ENCODE measurements at places on chromosomes 5 and 9.

DNA sequence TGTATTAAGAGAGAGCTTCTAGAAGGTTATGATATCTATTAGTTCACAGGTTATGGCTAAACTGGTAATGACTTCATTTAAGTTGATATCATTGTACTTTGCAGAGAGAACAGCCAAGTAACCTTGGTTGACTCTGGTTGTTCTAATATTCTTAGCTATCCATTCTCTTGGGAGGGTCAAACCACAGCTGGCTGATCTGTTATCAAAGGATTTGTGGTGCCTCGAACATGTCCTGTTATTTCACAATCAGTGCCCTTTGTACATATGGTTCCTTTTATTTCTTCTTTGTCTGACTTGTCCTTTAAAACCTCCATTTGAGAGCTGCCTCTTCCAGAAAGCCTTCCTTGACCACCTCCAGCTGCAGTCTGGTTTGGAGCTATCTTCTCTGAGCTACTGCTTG, 61.7 kb downstream of the PDE8B start:
- DNase-seq = no peak

GRCh38 chr9:112007575-112008240, 111.1 kb downstream of the UGCG start:
- no peak for DNase-seq

DNA sequence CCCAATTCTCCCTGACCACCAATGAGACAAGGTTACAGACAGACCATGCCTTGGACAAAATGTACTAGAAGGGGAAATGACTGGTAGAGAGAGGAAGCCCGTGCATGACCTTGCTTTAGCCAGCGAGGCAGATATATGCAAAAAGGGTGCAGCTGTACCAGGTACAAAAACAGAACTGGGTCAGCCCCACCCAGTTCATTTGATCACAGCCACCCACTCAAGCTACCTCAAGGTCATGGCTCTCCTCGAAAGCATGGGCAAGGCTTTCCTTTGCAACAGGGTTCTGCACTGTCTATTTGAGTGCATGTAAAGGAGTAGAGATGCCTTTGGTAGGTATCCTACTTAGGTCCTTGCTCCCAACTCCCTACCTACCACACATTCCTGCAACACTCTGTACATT, 33.3 kb downstream of the TLE1 start:
- DNase-seq = no peak

GRCh38 chr9:100167176-100167575, 68.1 kb downstream of the INVS start:
- DNase-seq = no peak

- DNase-seq = no peak
These were observed 1.4 kb upstream of the MLLT3 start for GRCh38 chr9:20623748-20624124.

GRCh38 chr5:136198453-136198852, 5.5 kb upstream of the SMIM32 start:
- no peak for DNase-seq

DNA sequence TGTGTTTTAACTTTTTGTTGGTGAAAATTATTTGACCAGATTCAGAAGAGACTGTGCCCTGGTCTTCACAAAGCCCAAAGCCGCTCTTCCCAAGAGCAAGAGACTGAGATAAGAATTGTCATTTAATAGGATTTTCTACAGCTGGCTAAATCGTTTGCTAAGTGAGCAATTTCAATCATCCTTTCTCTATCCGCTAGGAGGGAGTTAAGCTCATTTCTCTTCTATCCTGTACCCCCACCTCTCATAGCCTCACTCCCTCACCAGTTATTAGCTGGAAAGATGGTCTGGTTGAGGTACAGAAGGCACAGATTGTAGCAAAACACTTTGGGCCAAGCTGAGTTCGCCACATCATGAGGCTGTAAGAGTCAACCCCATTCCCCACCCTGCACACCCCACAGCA, 43.0 kb upstream of the SIL1 start:
- DNase-seq = no peak

DNA sequence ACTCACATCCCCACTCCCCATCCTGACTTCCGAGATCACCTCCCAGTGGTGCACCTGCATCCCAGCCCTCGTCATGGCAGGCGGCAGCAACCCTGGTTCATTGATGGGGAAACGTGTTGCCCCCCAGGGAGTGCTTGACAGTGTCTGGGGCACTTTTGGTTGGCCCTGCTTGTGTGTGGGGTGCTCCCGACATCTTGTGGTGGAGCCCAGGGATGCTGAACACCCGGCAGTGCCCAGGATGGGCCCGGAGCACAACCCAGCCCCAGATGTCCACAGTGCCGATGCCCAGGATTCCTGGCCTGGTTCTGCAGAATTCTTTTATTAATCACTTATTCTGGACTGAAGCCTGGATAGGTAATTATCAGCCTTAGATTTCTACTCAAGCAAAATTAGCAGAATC, 3.7 kb downstream of the MRPL36 start:
- no peak for DNase-seq

DNA sequence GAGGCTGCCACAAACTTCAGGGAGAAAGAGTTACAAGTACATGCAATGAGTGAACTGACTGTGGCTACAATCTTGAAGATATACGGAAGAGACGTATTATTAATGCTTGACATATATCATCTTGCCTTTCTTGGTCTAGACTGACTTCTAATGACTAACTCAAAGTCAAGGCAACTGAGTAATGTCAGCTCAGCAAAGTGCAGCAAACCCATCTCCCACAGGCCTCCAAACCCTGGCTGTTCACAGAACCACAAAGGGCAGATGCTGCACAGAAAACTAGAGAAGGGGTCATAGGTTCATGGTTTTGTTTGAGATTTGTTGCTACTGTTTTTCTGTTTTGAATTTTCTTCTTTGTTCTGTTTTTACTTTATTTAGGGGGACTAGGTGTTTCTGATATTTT, 21.0 kb downstream of the IL7R start:
- DNase-seq = no peak

DNA sequence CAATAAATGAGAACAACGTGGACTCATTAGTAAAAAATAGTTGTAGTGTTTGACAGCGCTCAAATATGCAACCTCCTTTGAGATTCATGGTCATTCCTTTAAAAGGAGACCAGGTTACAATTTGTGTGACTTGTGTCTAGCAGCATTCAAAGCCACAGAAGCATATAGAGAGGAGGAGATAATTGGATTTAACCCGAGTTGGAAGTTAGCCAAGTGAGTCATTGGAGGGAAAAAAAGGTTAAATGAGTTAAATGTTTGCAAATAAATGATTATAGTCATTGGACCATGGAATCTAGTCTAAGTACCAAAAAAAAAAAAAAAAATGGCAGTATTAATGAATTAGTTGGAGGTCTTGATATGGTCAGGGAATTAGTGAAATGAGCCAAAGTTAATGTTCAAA, 90.9 kb downstream of the ITGA1 start:
- no peak for DNase-seq

GRCh38 chr9:123225995-123226394, 42.4 kb downstream of the STRBP start:
- DNase-seq = no peak

DNA sequence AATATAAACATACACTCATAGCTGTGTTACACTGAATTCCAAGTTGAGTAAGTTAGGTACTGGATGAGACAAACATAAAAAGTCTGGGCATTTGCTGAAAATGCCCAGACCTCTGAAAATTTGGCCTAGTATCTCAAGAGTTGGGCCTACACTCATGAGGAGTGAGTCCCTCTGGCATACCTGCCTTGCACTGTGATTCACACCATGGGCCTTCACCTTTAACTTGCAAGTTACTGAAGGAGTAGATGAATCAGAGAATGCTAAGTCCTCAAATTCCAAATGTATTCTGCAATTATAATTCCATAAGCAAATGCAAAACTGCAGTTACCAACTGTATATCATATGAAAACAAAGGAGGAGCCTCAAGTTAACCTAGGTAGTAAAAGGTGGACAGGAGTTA, 32.3 kb upstream of the C9orf40 start:
- DNase-seq = no peak

GRCh38 chr5:122099060-122099790, 21.2 kb upstream of the LOX start:
- DNase-seq = no peak

GRCh38 chr9:94882966-94883641, 156.6 kb downstream of the AOPEP start:
- DNase-seq = no peak

- no peak for DNase-seq
These were observed 4.1 kb downstream of the FIBCD1 start for GRCh38 chr9:130934702-130935647.

GRCh38 chr9:23551311-23551721, 274.7 kb downstream of the ELAVL2 start:
- DNase-seq = no peak

DNA sequence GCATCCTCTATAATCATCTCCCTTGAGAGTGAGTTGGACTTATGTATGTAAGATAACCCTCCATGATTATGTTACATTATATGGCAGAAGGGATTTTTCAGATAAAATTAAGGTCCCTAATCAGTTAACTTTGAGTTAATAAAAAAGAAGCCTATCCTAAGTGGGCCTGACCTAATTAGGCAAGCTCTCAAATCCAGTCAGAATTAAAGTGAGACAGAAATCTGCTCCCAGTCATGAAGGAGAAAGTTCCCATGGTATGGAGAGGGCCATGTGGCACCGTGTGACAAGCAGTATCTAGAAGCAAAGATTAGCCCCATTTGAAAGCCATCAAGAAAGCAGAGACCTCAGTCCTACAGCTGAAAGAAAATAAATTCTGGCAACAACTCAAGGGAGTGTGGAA, 202.4 kb downstream of the PRELID2 start:
- DNase-seq = no peak

GRCh38 chr9:5799314-5799713, 33.6 kb downstream of the ERMP1 start:
- DNase-seq = peak; percentile 12

GRCh38 chr9:117936185-117937130, 232.3 kb downstream of the TLR4 start:
- no peak for DNase-seq

DNA sequence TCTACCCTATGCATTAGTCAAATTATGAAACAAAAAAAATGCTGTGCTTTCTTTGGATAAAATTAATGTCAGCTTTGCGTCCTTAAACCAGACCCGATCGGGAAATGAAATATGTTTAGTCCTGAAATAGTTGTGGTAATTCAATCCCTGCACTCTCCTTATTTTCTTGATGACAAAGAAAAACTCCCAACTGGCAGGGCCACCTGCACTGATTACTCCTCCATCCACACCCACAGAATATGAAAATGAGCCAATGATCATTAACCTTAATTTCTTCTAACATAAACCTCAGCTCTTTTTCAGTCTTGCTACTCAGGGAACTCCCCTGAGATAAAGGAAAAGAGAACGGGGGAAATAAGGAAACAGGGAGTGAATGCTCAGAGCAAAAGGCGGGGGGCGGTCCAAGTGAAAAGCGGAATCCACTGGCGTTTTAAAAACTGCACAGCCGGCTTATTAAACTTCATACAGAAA, 245.3 kb downstream of the BNC2 start:
- no peak for DNase-seq

DNA sequence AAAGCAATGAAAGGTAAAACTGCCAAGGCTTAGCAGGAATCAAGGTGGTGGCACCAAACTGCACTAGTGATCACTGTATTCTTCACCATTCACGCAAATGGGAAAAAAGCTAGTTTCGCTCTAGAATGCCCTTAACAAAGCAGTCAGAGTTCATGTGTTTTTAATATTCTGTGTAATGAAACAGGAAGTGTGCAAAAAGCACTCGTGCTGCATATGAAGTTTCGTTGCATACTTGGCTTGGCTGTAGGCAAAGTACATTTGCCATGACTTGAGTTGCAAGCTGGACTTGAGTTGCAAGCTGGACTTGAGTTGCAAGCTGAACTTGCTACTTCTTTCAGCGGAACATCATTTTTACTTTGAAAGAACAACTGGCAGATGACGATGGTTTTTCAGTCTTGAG, 55.4 kb downstream of the FOXI1 start:
- DNase-seq = no peak

DNA sequence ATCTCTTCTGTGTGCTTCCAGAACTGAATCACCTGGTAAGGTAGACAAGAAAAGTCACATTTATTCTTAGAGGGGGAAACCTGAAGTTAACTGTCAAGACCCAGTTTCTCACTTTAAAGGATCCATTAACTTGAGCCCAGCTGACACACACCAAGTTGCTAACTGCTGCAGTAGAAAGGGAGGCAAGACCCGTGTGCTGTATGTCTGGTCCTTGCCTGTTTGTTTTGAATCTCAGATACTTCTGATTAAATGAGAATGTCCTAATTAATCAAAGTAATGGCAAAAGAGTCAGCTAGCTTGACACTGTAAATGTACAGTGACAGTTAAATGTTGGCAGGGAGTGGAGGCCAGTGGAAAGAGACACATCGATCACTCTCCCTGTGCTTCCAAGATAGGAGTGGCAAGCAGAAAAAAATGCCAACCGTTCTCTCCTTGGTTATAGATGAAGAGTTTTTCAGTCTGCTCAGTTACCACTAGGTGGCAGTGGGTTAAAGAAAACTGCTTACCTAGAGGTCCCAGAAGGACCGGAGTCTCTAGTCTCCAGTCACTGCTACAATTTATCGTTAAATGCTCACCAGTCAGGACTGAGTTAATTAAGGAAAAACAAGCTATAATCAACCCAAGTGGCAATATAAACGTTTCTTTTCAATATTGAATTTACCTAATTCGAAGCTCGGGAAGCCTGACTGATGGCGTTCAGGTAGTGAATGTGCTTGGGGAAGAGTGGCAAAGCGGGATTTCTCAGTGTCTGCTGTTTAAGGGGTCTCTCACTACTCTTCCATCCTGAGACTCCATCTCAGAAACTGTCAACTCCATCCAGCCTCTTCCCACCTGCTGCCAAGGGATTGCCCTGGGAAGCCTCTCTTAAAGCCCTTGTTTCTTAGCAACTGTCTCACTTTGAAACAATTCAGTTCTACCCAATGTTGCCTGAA, 18.4 kb downstream of the LSM11 start:
- DNase-seq = peak; percentile 62

DNA sequence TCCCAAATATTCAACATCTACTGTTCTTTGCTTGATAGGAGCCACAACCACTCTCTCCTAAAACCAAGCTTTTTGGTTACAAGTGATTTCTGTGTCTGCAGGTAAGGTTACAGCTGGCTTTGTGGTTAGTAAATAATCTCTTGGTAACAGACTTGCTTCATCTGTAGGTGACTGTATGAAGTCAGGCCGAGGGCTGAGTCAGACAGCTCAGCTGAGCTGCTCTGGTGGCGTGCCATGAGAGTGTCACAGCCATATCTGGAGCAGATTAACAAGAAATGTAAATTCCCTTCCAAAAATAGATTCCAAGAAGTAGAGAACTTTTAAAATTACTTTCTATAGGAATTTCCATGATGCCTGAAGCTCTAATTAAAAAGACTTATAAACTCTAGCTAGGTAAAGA, 23.7 kb upstream of the TAS2R1 start:
- DNase-seq = no peak

GRCh38 chr5:91283899-91284298, 99.2 kb downstream of the ARRDC3 start:
- DNase-seq = no peak

DNA sequence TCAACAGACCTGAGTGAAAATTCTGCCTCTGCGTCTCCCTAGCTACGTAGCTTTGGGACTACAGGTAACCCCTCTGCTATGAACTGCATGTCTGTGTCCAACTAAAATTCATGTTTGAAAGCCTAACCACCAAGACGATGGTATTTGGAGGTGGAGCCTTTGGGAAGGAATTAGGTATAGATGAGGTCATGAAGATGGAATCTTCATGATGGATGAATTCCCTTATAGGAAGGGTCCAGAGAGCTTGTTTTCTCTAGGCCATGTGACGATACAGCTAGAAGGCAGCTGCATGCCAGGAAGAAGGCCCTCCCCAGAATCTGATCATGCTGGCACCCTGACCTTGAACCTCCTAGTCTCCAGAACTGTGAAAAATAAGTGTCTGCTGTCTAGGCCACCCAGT, 296.4 kb downstream of the SLIT3 start:
- no peak for DNase-seq

Data from hematopoietic multipotent progenitor cell treated with erythropoietin and hydrocortisone succinate and interleukin-3 and kit ligand, for 17 days (in vitro differentiated cells).